OCI-LY7 (cell line): ENCODE measurements at places on chromosomes 6 and 20.
A peak's percentile ranks its signal among the peaks of the same experiment; 100 is the strongest.

DNA sequence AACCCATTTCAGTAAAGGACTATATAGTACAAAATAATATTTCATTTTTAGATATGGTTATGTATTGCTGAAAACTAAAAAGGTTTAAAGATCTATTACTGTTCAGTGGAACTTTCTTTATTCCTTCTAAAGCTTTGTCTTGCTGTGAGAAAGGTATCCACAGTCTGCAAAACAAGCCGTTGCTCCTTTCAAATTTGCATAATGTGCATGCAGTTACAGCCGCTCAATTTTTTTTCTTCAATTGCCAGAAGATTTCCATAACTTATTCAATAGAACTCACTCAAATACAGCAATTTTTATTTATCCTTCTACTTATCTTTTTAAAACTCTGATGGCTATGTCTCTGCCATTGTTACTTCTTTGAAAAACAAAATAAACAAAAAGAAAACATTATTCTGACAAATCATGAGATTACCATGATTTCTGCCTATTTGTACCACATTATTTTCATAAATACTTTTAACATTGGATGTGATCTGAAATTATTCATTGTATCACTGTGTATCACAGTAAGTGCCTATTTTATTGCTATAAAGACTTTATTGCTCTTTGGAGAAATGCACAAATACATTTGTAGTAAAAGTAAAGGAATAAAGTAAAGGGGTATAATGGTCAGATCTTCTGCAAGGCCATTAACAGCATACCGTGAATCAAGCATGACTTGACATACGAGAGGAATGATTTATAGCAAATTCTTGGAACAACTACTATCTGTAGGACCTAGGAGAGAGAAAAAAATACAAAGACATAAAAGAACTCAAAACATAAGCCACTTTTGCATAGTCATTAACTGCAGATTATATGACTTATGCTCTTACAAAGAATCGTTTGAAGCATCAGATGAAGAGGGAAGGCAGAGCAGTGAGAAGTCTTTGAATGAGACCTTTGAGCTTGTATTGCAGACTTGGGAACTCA is 29.6 kb upstream of the HBS1L start:
- no peak for DNase-seq

GRCh38 chr6:123636282-123636681 is 468 bp downstream of the TRDN start:
- DNase-seq: no peak

DNA sequence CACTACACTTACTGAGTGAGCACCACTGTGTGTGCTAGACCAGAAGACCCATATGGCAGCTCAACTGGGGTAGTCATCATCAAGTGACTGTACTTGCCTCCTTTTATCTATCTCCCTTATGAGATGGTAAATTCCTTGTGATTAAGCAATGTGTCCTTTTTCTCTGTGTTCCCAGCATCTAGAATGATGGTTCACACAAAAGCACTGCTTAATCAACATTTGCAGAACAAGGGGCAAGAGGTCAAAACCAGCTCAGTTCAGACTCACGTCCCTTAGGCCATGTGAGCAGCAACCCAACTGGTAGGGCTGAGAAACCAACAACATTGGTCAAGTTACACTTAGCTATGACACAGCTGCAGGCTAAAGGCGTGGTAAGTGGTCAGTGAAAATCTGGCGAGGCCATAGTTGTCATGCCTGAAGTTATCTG is 10.0 kb downstream of the TRAM2 start:
- DNase-seq: no peak

DNA sequence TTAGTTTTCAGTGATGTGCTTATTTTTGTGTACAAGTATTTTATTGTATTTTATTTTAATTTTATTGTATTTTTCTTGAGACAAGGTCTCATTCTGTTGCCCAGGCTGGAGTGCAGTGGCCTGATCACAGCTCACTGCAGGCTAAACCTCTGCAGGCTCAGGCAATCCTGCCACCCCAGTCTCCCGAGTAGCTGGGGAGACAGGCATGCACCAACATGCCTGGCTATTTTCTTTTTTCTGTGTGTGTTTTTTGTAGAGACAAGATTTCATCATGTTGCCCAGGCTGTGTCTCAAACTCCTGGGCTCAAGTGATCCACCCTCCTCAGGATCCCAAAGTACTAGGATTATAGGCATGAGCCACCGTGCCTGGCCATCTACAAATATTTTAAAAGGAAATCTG is 146.3 kb downstream of the MANEA start:
- no peak for DNase-seq

- DNase-seq: peak; percentile 68
These were observed at the start of gene HELZ2 for GRCh38 chr20:63574156-63574828. Gene HELZ2, minus strand, starts transcription at chr20:63574239. Its CDS starts 1,854 bp downstream, at chr20:63572385.
